ENCODE measurements at places on chromosomes 1 and 21.

DNA sequence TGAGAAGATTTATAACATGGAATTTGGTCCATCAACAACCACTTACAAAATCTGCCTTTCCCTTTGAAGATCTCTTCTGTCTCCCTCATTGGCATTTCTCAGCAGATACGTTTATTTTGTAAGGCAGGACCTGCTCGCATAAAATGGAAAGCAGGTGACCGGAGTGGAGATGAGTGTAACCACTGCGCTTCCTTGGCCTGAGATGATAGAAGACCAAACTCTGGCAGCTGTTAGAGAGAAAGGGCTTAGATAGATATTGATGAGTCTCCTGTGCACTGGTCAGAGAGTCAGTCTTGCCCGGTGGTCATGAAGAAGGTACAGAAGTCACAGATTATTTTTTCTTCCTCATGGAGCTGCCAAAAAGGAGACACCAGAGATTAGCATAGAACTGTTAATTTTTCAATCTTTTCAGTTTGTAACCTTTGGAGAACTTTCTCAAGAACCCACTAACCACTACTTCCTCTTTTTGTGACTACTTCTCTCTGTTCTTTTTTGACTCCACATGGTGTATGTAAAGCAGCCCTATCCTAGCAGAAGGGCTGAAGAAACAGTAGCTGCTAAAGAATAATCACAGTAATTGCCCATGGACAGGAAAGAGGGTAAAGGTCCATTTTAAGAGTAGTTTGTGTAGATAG, 47.6 kb downstream of the FCRL3 start:
- peak; percentile 76 for DNase-seq

DNA sequence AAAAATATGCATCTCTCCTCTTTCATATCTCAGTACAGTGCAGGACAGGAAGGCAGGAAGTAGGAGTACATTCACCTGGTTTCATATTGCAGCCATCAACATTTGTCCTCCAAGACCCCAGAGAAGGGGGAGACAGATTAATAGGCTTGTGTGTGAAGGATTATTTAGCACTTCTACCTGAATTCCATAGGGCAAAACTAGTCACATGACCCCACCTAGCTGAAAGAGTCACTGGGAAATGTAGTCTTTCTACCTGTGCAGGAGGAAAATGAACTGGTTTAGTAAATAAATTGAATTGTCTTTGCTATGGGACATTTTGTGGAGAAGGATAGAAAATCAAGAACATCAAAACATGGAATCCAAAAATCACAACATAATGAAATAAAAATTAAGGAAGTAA, 13.9 kb upstream of the TRIM33 start:
- DNase-seq, result peak; percentile 21

- DNase-seq, result no peak
Measured at GRCh38 chr1:151324390-151324930, 2.8 kb downstream of the PI4KB start.

GRCh38 chr1:113947388-113948107, 18.4 kb downstream of the HIPK1 start:
- no peak for DNase-seq

GRCh38 chr1:31318146-31318545, 21.3 kb downstream of the ZCCHC17 start:
- no peak for DNase-seq

- peak; percentile 54 for DNase-seq
Measured at GRCh38 chr1:28456078-28456477, 49.8 kb upstream of the RCC1 start.

DNA sequence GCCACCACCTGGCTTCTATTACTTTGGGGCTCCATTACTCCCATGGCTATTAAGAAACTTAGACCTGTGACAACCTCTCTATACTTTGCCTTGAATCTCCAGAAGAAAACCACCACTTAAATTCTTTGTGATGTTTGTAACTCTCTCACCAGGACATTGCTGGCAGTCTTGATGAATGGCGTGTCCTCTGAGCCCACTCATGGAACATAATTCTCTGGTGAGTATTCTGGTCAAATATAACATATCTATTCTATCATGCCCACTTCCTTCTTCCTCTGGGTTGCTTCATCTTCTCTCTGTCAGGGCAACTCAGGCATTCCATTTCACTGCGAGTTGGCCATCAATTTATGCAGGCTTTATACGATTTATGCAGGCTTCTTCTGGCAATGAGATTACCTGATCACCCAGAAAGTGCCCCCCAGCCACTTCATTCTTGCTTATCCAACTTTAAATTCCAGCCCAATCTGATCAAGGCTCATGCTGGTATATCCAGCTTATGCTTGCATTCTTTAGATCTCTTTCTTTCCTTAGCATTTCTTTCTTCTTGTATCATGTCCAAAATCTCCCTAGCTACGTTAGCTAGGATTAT, 112.0 kb upstream of the CHRM3 start:
- DNase-seq, result no peak

DNA sequence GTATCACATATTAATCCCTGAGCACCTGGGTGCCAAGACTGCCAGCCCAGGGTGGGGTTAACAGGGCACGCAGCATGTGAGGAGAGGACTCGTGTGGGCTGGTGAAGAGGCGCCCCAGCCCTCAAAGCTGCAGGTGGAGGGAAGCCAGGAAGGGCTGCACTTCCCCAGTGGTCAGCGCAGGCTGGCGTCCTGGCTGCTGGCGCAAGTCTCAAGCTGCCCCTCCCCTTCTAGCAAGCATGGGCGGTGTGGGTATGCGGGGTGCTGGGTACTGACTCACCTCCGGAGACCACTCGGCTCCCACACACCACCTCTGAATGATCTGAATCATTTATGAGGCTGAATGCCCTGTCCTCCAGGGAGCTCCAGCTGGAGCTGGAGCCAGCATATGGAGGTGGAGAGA, 44.0 kb downstream of the EIF2D start:
- DNase-seq, result no peak

GRCh38 chr21:41580758-41581554, 73.0 kb upstream of the TMPRSS2 start:
- no peak for DNase-seq

DNA sequence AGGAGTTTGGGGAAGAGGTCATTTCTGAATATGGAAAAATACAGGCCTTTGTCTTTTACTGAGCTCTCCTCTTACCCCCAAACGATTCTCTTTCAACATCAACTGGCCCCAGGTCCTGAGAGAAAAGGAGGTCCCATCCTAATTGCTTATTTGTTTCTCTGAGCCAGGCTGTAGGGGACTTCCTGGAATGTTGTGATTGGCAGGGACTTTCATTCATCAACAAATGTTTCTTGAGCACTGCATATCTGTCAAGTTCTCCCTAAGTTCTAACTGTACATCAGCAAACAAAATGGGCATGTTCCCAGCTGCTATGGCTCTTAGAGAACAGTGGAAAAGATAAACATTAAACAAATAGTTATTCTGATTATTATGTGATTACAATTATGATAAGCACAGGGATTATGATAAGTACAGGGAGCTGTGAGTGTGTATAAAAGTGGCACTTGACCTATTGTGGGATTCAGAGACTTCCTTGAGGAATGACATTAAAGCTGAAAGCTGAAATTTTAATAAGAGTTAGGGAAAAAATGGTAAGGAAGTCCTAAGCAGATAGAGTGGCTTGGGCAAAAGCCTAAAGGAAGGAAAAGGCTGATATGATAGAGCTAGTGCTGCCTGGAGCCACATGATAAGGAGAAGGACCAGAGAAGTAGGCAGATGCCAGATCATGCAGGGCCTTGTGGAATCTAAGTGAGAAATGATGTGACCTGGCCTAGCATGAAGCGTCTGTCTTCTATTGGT, 11.6 kb downstream of the GPX7 start:
- DNase-seq, result peak; percentile 90

GRCh38 chr1:65207317-65207716, 59.3 kb downstream of the AK4 start:
- DNase-seq, result no peak

DNA sequence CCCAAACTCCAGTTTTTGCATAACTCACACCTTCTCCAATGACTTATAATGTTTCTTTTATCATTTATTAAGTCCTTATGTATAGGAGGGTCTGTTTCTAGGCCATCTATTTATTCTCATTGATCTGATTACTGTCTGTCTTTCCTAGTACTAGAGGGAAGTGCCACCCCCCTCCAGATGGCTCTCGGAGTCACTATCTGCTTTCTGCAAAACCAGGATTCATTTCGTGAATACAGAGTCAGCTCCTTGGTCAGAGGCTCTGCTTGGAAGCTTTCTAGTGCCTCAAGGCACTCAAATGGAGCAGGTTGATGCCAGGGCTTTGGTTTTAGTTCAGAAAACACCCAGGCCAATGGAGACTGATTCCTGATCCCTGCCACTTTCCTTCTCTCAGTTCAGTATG, 102.3 kb upstream of the CD34 start:
- no peak for DNase-seq

DNA sequence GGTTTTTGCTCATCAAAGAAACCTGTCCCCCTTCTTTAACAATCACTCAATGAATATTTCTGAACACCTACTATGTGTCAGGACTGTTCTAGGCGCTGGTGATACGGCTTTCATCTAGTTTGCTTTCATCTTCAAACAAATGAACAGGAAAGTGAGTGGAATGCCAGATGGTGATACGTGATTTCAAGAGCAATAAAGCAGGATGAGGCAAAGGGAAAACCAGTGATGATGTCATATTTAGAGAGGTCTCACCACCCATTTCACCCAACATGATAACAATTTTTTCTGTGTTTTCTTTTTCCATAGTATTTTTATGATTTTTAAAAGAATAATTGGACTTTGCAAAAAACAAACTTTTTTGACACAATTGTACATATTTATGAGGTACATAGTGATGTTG, 11.3 kb upstream of the SLC6A17 start:
- no peak for DNase-seq

DNA sequence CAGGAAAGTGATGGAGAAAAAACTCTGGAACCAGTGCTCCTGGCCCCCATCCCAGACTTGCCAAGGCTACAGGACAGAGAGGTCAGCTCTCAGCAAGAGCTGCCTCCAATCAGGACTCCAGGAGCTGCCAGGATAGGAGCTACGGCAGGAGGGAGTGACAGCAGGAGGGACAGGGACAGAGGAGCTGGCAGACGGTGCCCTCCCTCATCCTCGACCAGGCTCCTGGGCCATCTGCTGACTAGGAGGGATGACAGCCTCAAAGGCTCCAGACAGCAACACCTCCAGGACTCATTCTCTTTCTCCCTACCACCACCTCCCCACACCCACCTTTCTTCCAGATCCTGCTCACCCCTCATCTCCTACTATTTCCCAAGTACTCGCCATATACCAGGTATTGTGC, 22.7 kb downstream of the DLGAP3 start:
- no peak for DNase-seq

DNA sequence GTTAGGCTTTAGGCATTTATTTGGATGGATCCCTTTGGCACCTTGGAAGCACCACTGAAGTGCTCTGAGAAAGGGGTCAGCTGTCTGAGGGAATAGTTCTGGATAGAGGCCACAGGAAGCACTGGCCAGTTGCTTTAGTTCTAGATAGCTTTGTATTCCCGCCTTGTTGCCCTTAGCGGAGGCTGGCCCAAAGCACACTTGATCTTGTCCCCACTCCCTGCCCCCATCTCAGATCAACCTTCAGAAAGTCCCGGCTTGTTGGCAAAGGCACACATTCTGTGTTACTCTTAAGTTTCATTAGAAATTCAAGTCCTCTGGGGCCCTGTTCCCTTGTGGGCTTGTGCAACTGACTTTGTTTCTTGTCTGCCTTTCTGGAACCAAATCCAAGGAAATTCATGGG, 15.2 kb upstream of the NBL1 start:
- no peak for DNase-seq

- peak; percentile 54 for DNase-seq
Measured at GRCh38 chr1:192747943-192748342, 60.9 kb upstream of the RGS2 start.

- peak; percentile 93 for DNase-seq
Measured at GRCh38 chr1:23422241-23422877, 2.2 kb downstream of the TCEA3 start.

- no peak for DNase-seq
Measured at GRCh38 chr21:38267136-38267755, 10.5 kb downstream of the KCNJ15 start.

GRCh38 chr1:234614081-234614489, 4.1 kb upstream of the IRF2BP2 start:
- no peak for DNase-seq

DNA sequence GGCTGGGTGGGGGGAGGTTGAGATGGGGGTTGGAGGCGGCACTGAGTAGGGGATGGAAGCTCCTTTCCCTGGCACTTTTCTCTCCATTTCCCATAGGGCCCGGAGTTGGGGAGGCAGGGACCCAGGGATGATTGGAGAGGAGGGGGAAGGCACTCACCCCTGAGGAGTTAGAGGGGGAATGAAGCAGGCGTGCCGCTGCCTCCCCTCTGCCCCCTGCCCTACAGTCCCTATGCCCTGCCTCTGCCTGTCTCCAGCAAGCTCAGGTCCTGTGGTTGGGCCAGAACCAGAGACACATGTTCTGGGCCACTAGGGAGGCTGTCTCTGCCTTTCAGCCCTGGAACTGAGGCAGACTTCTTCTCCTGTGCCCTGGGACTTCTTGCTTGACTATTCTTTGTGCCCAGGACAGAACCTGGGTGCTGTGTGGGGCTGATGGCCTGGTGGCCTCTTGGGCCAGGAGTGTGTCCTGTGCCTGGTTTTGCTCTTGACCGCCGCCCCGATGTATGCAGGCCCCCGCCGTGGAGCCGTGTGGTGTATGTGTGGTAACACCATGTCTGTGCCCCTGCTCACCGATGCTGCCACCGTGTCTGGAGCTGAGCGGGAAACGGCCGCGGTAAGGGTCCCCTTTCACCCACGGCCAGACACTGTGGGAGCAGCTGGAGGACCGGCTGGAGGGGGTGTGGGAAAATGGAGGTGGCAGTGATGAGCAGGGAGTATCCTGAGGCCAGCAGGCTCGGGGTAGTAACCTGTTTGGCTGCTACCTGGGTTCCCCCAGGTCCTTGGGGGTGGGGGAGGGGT, 1.4 kb downstream of the LYPLA2 start:
- no peak for DNase-seq

GRCh38 chr1:236247286-236247685, 34.5 kb downstream of the ERO1B start:
- DNase-seq, result no peak

GRCh38 chr1:2552189-2552588, 4.0 kb upstream of the TNFRSF14 start:
- DNase-seq, result no peak

DNA sequence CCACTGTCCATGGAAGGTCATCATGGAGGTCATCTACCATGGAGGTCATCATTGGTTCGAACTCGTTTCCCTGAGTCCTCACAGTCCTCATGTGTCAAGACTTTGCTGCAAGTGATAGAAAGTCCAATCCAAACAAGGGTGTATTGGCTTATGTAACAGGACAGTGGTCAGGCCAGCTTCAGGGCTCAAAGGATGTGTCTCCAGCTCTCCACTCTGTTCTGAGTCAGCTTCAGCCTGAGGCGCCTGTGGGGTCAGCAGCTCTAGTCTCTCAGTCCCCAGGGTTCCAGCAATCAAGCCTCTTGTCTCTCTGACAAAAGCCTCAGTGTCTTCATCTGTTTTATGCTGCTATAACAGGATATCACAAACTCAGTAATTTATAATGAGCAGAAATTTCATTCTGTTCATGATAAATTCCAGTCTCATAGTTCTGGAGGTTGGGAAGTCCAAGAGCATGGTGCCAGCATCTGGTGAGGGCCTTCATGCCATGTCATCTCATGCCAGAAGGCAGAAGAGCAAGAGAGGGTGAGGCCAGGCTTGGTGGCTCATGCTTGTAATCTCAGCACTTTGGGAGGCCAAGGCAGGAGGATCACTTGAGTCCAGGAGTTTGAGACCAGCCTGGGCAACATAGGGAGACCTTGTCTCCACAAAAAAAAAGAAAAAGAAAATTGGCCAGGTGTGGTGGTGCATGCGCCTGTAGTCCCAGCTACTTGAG, 19.5 kb downstream of the A3GALT2 start:
- no peak for DNase-seq

Data from hematopoietic multipotent progenitor cell treated with erythropoietin and hydrocortisone succinate and interleukin-3 and kit ligand, for 6 days (in vitro differentiated cells).